ENCODE measurements at places on chromosomes 3 and 15.

DNA sequence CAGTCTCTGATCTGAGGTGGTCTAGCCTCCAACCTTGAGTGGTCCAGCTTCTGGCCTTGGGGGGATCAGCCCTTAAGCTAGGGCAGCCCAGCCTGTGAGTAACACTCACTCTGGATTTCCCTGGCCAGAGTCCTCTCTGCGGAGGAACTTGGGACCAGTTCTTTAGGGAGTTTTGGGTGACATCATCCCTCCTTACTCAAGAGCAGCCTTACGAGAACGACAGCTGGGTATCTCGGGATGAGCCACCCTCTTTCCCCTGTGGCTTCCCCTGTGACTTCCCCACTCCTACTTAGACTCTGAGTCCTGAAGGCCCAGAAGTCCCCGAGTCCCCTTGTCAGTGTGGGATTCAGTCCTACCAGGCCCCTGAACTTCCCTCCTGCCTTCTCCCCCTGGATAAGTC, 10.2 kb upstream of the PLXND1 start:
- no peak for DNase-seq

GRCh38 chr15:77650265-77650664, 17.6 kb upstream of the LINGO1 start:
- DNase-seq, result no peak

GRCh38 chr3:120693439-120694171, 11.6 kb upstream of the HGD start:
- no peak for DNase-seq

DNA sequence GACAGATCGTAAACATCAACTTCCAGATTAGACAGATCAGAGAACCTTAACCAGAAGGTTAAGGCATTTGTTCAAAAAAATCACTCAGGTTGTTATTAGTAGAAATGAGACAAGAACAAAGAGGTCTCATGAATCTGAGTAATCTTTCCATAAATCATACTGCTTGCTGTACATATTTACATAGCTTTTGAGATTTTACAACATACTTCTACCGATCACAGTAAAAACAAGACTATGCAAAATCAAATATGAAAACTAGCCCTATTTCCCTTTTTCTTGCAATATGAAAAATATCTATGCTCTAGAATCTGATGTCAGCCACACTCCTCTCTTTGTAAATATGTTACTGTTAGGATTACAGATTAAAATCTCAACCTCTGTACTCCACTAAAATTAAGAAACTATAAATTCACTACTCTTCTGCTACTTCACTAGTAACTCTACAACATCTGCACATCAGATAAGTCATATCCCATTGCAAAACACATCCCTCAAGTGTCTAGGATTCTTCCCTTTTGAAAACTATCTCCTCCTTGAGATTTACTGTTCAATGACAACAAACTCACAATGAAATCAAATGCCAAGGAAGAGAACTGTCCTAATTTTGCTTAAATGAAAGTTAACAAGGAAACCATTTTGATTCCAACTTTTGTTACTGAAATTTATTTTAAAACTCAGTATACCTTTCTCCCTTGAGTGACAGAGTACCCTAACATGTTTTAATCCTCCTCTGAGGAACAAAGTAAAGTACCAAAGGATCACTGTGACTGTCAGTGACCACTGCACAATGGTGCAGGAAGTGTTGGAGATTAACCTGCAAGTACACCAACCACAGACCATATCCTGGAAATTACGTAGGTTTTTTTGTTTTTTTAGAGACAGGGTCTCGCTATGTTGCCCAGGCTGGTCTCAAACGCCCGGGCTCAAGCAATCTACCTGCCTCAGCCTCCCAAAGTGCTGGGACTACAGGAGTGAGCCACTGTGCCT, 12.8 kb downstream of the DCUN1D1 start:
- DNase-seq, result no peak

DNA sequence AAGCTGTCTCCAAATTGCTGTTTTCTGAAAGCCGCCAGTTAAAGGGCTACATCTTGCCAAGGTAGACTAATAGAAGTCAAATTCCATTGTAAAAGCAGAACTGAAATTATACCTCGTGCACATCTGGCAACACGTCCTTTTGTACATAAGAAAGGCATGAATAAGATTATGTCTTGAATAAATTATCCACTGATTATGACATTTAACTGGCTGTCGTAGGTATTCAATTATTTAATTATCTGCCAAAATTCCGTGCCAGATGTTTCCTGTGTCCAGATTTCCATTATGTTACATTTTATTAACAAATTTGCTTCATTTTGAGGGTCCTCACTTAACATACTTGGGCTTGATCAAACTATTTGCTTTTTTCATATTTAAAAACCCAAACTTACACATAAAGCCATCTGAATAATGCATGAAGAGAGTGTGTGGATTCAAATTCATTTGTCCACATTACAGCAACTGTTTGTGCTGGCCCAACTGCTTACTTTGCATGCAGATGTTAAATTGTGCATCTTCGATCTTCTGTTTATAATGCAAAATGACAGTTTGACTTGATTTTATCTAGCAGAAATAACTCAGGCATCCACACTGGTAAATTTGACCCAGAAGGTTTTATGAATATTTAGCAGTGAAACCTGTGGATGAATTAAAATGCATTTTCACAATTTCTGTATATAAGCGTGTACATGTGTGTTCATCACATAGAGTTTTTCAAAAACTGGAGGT, 701.5 kb downstream of the ZNF385D start:
- DNase-seq, result no peak

DNA sequence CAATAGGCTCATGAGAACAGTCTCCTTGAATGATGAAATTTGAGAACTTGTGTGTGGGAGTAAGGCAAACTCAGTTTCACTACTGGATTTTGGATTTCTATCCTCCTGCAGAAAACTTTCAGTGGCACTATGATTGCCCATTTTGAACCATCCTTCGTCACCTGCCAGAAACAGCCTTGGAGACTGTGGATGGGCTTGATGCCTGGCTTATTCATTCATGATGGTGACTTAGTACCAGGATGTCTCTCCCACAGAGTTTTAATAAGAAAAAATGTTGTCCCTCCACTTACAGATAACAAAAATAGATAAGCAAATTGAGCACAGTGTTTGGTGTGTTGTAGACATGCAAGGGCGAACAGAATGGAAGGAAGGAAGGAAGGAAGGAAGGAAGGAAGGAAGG, 53.5 kb upstream of the CPNE4 start:
- no peak for DNase-seq

DNA sequence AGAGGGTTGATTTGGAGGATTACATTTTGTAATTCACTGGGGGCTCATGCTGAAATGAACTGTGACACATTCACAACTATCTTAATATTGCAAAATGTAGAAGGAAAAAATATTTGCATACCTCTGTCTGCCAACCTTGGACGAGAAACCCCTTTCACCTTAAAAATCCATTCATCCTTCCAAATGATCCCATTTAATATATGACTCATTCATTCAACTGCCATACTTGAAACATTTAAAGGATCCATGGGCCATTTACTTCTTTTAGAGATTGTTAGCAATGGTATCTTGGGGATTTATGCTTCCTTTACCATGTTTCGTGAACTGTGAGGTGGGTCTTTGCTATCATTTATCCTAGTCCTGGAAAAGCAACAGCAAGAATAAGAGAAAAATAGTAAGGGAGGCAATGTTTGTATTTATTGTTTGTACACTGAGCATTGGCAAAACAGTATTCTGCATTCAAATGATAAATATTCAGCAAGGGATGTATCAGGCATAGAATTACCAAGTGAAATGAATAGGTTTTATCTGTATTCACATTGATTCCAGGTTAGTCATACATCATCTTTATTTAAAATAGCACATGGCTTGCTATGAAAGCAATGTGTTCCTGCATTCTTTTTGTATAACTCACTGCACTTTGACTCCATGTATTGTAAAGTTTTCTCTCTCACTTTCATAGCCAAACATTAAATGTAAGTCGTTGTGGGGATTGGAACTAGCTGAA, 378.1 kb downstream of the NSUN3 start:
- no peak for DNase-seq

GRCh38 chr3:110736332-110736731, 335.3 kb upstream of the NECTIN3 start:
- no peak for DNase-seq

Data from stimulated activated CD4-positive, alpha-beta T cell treated with anti-CD3 and anti-CD28 coated beads, Interleukin-15, amount 100 ng/mL, for 1 hour (primary cell).